ENCODE measurements at places on chromosomes 6 and 20. TPM values are rescaled to one million over a fixed set of nuclear protein-coding genes. Genes with fewer than 3 reads are reported as not detected.

GRCh38 chr20:32429343-32429742, 71.2 kb downstream of the ASXL1 start:
- H3K4me1 ChIP-seq: no peaks in the 10 kb centered on the region
- no peak for DNase-seq
- H3K36me3 ChIP-seq: peaks cover 8% of the 10 kb centered on the region

MYL9 gene
- polyA plus RNA-seq: 7.4 TPM

DNA sequence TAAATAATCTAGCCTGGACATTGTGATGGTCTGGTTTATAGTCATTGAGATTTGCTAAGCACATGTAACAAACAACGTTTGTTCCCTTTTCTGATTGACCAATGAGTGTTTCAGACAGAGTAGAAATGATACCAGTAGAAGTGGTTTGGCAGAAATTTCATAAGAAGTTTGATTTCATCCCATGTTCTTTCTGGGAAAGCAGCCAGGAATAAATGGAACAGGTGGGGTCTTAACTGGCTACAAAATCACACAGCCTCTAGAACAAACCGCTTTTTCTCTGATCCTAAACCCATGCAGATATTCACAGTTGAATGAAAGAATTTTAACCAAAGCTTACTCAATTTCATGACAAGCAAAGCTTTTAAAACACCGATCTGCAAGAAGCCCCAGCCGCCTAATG, 227.5 kb downstream of the UST start:
- H3K4me1 ChIP-seq: no peaks in the 10 kb centered on the region
- H3K36me3 ChIP-seq: no peaks in the 10 kb centered on the region
- DNase-seq: no peak
- H3K27ac ChIP-seq: no peak overlapping the region
- no peaks in the 10 kb centered on the region for H3K27me3 ChIP-seq
- no peak overlapping the region for H3K4me3 ChIP-seq

DNA sequence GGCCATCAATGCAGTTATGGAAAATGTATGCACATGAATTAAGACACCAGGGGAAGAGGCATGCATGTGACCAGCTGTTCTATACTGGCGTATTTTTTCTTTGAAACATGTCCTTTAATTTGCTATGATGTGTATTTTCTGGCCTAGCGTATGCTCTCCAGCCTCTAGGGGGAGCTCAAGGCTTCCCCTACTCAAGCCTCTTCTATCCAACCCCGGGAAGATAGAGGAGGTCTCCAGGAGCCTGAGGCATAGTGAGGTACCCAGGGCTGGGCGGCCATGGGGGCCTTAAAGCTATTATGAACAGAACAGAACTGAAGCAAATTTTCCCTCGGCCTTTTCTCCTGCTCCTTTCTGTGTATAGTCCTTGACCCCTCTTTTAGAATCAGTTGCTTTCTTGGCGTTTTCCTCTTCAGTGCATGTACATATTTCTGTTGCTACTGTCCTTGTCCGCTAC, 528.9 kb downstream of the MAFB start:
- no peak overlapping the region for H3K4me3 ChIP-seq
- H3K27ac ChIP-seq: no peak overlapping the region
- no peaks in the 10 kb centered on the region for H3K36me3 ChIP-seq
- no peaks in the 10 kb centered on the region for H3K4me1 ChIP-seq
- no peaks in the 10 kb centered on the region for H3K27me3 ChIP-seq

- peak; percentile 25 for DNase-seq
- H3K4me1 ChIP-seq: no peaks in the 10 kb centered on the region
- no peak overlapping the region for H3K4me3 ChIP-seq
- H3K27me3 ChIP-seq: peaks cover 4% of the 10 kb centered on the region
Measured at GRCh38 chr6:138797806-138798446, 2.0 kb downstream of the ECT2L start.

DNA sequence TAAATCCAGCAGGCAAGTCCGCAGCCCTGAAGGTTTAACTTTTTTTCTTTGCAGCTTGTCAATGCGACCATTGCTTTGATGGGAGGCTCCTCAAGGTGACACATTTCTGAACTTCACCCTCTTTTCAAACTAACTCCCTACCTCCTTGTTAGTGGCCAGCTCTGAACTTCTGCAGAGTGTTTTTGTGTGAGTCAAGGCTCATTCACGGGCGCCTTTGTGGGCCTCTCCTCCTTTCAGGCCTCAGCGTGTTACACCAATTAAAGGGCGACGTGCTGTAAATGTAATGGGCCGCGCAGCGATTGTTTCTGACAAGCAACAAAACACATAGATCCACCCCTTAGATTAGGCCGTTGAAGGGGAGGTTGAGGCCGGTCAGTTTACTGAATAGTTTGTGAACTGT, 45.5 kb upstream of the NR2E1 start:
- no peak overlapping the region for H3K27ac ChIP-seq
- H3K4me1 ChIP-seq: peaks cover 23% of the 10 kb centered on the region
- H3K4me3 ChIP-seq: no peak overlapping the region
- no peaks in the 10 kb centered on the region for H3K36me3 ChIP-seq

DNA sequence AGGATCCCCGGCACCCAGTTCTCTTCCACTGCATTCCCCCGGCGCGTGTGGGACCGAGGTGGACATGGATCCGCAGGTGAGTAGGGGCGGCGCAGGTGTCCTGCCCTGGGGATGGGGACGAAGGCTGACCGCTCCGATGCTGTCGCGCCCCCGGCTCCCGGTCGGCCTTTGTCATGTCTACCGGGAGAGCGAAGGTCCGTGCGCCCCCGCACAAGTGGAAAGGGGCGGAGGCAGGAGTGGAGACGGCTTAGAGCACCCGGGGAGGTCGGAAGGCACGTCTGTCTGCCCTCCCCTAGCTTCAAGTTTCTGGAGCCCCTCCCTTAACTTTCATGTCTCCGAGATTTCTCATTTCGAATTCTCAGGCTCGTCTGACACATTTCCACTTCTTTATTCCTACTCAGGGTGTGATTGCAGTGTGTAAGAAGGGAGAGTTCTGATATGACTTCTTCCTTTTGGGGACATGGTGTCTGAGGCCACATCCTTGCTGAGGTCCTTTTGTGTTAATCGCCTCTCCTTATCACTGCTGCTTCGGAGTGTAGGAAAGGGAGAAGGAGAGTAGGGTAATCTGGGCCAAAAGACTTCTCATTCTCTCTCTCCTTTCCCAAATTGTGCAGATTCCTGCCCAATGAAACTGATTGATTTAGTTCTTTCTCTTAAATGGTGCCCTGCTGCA, 435 bp downstream of the KIFC1 start:
- no peaks in the 10 kb centered on the region for H3K36me3 ChIP-seq
- no peaks in the 10 kb centered on the region for H3K27me3 ChIP-seq
- no peak overlapping the region for H3K4me3 ChIP-seq
- peak; percentile 45 for DNase-seq
- H3K27ac ChIP-seq: peak overlapping the region; percentile 87
- H3K4me1 ChIP-seq: no peaks in the 10 kb centered on the region

TDRD6 gene
- 0.04 TPM for polyA plus RNA-seq

DNA sequence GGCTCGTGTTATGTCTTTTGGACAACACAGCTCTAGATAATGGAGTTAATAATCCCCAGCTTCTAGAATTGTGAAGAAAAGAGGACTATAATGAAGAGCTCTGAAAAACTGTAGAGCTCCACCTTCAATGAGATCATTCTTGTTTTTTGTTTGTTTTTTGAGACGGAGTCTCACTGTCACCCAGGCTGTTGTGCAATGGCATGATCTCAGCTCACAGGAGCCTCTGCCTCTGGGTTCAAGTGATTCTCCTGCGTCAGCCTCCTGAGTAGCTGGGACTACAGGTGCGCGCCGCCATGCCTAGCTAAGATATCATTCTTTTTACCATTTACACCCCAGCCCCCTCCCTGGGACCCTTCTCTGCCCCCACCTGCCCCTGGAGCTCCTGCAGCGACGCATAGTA, 36.6 kb downstream of the ERGIC3 start:
- DNase-seq: no peak
- no peaks in the 10 kb centered on the region for H3K27me3 ChIP-seq
- no peaks in the 10 kb centered on the region for H3K36me3 ChIP-seq
- H3K27ac ChIP-seq: no peak overlapping the region
- H3K4me3 ChIP-seq: no peak overlapping the region

TULP1 gene
- not detected for polyA plus RNA-seq

GRCh38 chr20:7866285-7866684, 74.0 kb downstream of the HAO1 start:
- H3K4me1 ChIP-seq: no peaks in the 10 kb centered on the region
- H3K27ac ChIP-seq: no peak overlapping the region
- no peak for DNase-seq
- no peak overlapping the region for H3K4me3 ChIP-seq
- H3K27me3 ChIP-seq: peaks cover under 1% of the 10 kb centered on the region

- H3K27me3 ChIP-seq: no peaks in the 10 kb centered on the region
- no peaks in the 10 kb centered on the region for H3K36me3 ChIP-seq
- no peaks in the 10 kb centered on the region for H3K4me1 ChIP-seq
- no peak overlapping the region for H3K4me3 ChIP-seq
Measured at GRCh38 chr20:57800791-57801430, 91.1 kb upstream of the PMEPA1 start.

DNA sequence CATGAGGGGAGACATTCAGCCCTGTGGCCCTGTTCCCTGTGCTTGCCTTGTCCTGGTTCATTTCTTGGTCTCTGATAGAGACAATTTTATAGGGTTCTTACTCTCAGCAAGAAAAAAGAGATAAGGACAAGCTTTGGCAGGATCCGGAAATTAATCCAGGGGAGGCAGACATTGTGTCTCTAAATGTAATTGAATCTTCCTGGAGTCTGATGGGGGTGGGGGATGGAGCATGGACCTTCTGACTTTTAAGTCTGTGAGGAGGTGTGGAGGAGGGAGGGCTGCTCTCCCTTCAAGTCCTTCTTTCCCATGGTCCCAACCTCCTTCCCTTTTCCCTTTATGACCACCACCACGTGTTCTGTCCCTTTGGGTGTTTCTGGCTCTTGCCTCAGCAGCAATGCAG, 512.7 kb downstream of the DHX35 start:
- no peaks in the 10 kb centered on the region for H3K27me3 ChIP-seq
- DNase-seq: no peak
- no peaks in the 10 kb centered on the region for H3K36me3 ChIP-seq
- H3K4me3 ChIP-seq: no peak overlapping the region

HRH3 gene
- 0.31 TPM for polyA plus RNA-seq

DNA sequence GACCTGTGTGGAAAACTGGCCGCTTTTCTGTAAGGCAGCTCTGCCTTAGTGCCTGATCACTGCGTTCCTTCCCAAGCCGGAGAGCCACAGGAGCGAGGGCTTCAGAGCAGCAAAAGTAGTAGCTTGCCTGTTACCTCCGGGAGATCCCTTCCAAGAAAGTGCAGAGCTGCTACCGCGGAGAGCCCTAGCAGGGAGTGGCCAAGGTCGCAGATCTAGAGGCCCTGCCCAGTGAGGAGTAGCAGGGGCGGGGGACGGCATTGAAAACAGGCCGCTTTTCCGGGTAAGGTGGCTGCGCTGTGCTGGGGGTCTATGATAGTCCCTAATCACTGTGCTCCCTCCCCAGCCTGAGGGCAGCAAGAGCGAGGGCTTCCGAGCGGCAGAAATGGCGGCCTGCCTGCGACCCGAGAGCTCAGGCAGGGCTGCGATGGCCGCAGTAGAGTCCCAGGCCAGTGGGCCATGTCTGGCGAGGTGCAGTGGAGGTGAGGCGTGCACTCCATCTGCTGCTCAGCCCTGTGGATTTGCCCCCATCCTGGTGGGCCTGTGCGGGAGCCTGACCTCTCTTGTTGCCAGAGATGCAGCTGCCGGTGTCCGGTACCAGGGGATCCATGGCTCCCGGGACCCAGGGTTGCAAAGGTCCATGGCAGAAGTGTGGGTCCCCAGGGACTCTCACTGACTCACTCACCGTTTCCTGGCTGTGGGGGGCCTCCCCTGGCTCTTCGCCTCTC, 67.3 kb downstream of the KLHL32 start:
- no peak overlapping the region for H3K4me3 ChIP-seq
- H3K36me3 ChIP-seq: no peaks in the 10 kb centered on the region
- no peak overlapping the region for H3K27ac ChIP-seq
- H3K4me1 ChIP-seq: no peaks in the 10 kb centered on the region
- H3K27me3 ChIP-seq: no peaks in the 10 kb centered on the region

- H3K27me3 ChIP-seq: no peaks in the 10 kb centered on the region
- no peak for DNase-seq
- H3K27ac ChIP-seq: no peak overlapping the region
- peaks cover 16% of the 10 kb centered on the region for H3K4me1 ChIP-seq
- H3K4me3 ChIP-seq: no peak overlapping the region
Measured at GRCh38 chr6:144335311-144335861, 50.3 kb downstream of the UTRN start.

DNA sequence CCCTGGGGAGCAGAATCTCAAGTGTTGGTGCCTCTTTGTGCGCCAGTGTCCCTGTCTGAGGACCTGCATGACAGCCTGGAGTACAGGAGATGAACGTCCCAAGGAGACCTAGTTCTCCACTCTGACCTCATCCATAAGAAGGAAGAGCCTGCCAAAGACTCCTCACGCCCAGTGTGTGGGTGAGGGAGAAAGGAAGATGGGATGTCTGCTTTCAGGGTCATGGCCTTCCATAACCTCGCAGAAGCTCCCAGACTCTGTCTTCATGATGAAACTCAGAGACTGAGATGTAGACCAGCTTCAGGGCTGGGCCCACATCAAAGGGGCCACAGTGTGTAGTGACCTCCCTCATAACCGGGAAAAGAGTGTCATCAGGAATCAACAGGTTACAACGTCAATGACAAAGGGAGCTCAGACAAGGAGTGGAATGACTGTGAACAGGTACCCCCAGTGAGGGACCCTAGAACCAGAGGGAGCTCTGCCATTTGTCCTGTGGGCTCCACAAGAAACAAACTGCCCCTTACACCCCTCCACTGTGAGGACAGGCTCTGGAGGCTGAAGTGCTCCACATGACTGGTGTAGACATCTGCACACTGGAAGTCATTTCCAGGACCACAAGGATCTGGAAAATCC, 8.1 kb downstream of the HLA-DQB1 start:
- no peaks in the 10 kb centered on the region for H3K4me1 ChIP-seq
- no peaks in the 10 kb centered on the region for H3K36me3 ChIP-seq
- DNase-seq: no peak

MYH7B gene
- polyA plus RNA-seq: 0.89 TPM

LPIN3 gene
- polyA plus RNA-seq: 39.9 TPM

CD83 gene
- 7.7 TPM for polyA plus RNA-seq

- H3K27me3 ChIP-seq: no peaks in the 10 kb centered on the region
- H3K4me1 ChIP-seq: no peaks in the 10 kb centered on the region
- H3K4me3 ChIP-seq: no peak overlapping the region
- H3K27ac ChIP-seq: no peak overlapping the region
- DNase-seq: no peak
- no peaks in the 10 kb centered on the region for H3K36me3 ChIP-seq
Measured at GRCh38 chr6:9248133-9248532, 812.8 kb upstream of the SLC35B3 start.

SMLR1 gene
- polyA plus RNA-seq: 34.4 TPM

UTRN gene
- 10.7 TPM for polyA plus RNA-seq

DNA sequence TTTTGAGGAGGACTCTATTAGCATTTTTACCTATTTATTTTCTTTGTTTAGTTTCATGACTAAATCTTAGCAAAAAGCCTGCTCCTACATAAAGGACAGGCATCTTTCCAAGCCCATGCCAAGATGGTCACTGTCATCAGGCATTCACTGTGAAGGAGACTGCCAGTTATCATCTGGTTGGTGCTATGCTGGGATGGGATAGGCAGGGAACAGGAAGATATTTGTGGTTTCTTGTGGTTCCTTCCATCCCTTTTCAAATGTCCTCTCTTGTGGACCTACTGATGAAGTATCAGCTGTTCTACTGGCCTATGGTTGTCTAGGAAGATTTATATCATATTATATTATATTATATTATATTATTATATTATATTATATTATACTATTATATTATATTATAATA, 107.0 kb downstream of the MCHR2 start:
- no peaks in the 10 kb centered on the region for H3K27me3 ChIP-seq
- no peak overlapping the region for H3K27ac ChIP-seq
- no peak overlapping the region for H3K4me3 ChIP-seq
- H3K36me3 ChIP-seq: no peaks in the 10 kb centered on the region
- DNase-seq: no peak

Measured in small intestine (tissue), 16 donors.